GM12878 (cell line): ENCODE measurements at places on chromosomes 11 and 22.

DNA sequence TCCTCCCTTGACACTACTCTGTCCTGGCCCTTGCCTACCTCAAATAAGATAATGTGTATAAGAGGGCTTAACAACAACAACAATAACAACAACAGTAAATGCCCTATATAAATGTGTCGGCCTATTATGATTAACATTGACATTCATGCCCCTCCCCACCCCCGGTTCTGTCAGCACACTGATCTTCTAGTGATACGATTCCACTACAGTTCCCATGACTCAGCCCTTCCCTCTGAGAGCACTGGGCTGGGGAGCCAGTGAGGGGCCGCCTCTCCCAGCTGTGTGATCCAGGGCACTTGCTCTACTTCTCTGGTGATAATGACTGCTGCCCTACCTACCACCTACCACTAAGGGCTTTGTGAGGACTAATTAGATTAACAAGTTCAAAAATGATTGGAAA is 92.2 kb upstream of the PHOX2A start:
- no peak for DNase-seq

- no peak for DNase-seq
Measured at GRCh38 chr11:28860893-28861292, 752.7 kb downstream of the METTL15 start.

- no peak for DNase-seq
Measured at GRCh38 chr22:22847241-22847640, 40.4 kb upstream of the IGLL5 start.

DNA sequence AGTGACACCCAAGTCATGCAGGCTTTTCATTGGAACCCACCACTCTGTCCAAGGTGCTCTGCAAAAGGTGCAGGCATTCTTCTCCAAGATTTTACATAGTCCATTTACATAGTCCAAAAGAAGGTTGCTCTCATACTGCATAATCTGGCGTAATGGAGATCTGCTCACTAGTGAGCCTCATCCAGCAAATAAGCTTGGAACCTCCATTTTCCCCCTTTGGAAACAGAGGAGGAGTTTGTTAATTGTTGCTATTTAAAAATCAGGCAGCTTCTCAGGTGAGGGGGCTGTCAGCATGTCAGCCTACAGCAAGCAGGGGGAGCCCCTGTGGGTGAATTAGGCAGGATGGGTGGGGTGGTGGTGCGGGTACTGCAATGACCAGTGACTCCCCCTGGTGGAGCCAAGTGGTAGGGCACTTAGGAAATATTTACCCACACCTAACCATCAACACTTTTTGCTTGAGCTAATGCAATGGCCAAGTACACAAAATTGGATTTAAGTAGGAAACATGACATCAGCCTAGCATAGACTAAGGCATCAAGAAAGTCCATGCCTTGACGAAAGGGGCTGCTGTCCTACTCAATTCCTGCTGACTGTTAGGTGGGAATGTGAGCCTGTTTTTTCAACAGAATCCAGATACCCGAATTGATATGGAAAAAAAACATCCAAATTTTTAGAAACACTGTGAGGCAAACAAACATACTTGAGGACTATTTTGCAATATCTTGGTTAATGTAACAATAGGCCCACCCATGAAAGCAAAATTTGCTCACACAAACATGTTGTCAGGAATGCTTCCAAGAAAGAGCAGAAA is 64.5 kb downstream of the AMBRA1 start:
- no peak for DNase-seq

DNA sequence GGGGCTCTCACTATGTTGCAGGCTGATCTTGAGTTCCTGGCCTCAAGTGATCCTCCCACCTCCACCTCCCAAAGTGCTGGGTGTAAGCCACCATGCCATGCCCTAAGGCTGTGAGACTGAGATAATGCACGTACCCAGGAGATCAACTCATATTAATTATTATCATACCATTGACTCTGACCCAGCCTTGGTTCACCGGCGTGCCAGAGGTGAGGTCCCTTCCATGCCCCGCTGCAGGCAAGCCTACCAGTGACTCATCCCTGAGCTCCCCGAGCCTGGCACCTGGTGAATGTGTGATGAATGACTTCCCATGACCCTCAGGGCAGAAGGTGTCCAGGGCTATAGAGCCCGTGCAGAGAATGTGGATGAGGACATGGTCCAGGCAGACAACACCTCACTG is 12.1 kb downstream of the GAL3ST1 start:
- DNase-seq = no peak

DNA sequence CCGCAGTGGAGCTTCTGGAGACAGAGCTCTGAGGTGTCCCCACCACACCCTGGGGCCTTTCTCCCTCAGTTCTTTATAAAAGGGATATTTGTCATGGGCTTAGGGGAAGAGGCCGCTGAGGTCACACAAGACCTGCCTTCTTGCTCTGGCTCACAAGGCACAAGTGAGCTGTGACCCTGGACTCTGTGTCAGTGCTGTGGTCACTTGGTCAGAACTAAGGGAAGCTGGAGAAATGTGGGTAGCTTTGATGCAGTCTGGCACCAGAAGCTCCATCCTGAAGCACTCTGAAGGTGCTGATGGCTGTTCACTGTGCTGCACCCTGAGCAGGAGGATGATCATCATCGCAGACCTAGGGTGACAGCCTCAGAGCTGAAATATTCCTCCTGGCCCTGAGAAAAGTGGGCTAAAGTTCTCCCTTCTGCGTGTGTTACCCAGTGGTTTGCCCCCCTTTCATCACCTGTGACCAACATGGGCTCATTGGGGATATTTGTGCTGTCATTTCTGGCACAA is 28.1 kb upstream of the VPREB1 start:
- no peak for DNase-seq

GRCh38 chr11:32374261-32374711 is 61.1 kb downstream of the WT1 start:
- peak; percentile 25 for DNase-seq

DNA sequence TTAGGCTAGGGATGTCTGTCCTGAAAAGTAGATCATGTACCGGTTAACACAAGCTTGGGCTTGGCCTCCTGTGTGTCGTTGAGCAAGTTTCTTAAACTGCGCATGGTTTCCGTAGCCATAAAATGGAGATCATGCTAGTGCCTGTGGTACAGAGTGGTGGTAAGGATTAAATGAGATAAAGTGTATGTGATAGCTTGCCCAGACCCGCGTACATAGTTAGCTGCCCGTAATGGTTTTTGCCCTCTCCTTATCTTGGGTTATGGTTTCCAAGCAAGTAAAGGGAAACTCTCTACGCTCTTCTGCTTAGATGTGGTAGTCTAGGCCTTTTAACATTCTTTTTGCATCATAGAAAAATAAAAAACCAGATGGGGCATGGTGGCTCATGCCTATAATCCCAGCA is 11.0 kb upstream of the PTPRJ start:
- DNase-seq = no peak

DNA sequence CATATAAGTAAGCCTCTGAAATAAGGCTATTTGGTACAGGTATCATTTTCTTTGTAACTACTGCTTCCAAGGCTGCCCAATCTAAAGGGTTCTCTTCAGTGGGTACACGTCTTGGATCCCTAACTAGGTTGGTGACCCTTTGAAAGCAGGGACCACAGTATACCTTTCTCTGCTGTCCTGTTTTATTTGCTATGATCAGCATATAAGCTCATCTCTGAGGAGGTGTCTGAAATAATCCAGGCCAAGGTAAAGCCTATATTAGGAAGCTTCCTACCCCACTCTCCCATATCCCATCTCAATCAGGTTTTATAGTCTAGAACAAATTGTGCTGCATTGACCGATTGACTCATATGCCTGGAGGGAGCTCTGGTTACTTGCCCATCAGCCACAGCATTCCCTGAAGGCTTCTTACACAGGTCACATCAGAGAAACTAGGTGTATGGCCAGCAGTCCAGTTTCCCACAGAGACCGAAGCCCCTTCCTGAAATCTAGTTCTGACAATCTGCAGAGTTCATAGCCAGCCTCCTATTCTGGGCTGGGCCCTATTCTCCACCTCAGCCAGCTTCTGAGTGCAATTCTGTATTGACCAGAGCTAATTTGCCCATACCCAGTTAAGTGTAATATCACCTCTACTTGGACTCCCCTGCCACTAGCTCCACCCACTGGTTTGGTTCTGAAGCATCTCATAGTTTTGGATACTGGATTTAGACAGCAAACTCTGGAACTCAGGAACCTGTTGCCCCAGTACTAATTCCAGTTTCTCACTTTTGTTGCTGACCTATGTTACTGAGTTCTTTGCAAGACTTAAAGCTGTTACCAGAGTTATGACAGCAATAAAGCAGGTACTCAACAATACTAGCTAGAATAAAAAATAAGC is 62.1 kb upstream of the ARHGAP20 start:
- no peak for DNase-seq

GRCh38 chr11:60182541-60183330 is at the start of gene MS4A6A:
MS4A6A (minus strand) TSS chr11:60183083; CDS start chr11:60181727, 1,356 bp downstream.
- no peak for DNase-seq

DNA sequence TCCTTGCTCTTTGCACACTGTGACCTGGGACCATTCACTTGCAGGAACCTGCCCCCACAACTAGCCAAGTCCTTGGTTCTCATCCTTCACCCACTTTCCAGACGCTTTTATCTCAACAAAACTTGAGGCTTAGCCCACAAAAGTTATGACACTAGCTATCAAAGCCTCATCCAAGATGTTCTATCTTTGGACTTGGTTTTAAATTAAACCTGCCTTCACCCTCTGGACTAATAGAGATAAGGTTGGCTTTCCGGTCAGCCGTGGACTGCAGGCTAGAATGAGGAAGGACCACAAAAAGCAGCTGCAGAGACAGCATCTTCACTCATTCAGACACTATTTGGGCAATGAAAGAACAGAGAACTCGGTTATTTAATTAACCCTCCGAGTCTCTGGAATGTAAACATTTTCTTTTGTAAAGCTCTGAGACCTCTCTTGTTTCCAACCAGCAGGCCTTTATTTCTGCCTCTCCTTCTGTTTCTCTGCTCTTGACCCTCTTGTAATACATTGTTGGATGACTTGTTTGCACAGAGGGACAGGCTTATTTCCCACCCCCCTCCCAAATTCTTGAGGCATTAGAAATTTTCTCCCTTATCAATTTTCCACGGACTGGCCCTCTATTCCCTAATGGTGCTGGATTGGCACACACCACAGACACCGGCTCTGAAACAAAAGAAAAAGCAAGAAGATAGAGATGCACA is 41.4 kb downstream of the ARL14EP start:
- no peak for DNase-seq

- DNase-seq = no peak
Measured at GRCh38 chr11:108904480-108904879, 239.6 kb downstream of the DDX10 start.

DNA sequence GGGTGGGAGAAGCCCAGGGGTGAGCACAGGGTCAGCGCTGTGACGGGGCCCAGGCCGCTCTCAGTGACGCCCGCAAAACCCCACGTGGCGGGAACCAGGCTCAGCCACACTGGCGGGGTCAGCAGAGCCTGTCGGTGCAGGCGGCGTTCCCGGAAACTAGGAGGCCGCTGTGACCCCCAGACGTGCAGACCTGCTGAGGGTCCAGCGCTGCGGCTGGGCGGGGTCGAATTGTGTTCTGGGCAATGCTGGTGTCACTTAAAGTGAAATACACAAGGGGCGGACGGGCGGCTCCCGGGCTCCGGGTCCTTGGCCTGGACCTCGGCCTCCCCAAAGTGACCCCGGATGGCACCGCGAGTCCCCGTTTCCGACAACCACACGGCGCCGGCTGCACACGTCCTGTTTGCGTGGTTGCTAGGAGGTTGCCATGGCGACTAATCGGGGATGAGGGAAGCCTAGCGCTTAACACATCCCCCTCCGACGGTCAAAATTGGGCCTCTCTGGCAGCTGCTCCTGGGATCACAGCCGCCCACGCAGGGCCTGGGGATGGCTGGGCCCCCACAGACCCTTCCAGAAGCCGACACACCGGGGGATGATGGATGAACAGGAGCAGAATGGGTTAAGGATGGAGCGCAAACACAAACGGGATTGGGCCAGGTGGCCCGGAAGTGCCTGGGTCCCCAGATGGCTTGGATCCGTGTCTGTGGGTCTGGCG is 81.7 kb upstream of the PRR5 start:
- no peak for DNase-seq

DNA sequence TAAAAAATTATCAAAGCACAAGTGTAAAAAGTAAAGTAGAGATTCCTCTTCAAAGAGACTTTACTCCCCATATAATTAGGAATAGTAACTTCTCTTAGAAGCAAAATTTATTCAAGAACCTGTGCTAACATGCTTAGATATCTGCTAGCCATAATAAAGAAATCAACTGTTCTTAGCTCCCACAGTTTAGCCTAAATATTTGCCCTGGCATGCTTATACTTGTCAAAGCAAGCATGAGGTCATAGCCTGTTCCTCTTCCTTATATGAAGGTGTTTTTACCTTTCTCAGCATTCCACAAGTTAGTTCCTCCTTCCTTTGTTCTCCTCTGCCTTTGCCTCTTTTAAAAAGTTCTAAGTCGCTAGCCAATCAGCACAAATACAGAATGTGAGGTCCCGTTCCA is 30.3 kb downstream of the RIC3 start:
- no peak for DNase-seq

GRCh38 chr11:93525601-93526345 is 17.4 kb downstream of the SMCO4 start:
- no peak for DNase-seq

DNA sequence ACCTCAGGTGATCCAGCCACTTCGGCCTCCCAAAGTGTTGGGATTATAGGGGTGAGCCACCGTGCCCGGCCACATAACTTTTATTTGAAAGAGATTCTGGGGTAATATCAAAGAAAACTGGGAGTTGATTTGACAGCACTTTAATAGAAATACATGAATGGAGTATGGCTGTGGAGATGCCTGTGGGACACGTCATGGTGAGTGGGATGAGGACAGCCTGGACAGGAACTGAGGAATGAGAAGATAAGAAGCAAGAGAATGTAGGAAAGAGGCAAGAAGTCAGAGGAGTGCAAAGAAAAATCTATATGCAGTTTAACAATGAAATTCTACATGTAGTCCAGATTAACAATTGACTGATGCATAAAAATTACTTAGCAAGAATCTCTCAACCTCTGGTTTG is 31.0 kb downstream of the SLC22A6 start:
- no peak for DNase-seq

GRCh38 chr22:19480789-19481188 is 1.1 kb downstream of the CDC45 start:
- no peak for DNase-seq

DNA sequence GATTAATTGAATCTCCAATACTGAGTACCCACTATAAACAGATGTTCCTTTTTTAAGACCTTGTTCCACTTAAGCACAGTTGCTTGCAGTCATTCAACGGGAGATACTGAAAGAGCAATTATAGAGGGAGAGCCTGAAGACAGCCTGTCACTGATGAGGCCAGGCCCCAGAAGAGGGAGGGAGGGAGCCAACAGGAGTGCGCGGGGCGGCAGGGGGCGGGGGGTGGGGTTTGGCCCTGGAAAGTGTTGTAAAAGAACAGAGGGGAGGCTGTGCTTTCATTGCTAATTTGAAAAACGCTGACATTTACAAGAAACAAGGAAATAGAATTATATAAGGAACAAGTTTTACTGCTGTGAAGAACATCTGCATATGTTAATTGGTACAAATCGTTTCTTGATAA is 53.1 kb downstream of the MAP6 start:
- DNase-seq = no peak
